ENCODE measurements at places on chromosomes 5 and 9.
A peak's percentile ranks its signal among the peaks of the same experiment; 100 is the strongest.

DNA sequence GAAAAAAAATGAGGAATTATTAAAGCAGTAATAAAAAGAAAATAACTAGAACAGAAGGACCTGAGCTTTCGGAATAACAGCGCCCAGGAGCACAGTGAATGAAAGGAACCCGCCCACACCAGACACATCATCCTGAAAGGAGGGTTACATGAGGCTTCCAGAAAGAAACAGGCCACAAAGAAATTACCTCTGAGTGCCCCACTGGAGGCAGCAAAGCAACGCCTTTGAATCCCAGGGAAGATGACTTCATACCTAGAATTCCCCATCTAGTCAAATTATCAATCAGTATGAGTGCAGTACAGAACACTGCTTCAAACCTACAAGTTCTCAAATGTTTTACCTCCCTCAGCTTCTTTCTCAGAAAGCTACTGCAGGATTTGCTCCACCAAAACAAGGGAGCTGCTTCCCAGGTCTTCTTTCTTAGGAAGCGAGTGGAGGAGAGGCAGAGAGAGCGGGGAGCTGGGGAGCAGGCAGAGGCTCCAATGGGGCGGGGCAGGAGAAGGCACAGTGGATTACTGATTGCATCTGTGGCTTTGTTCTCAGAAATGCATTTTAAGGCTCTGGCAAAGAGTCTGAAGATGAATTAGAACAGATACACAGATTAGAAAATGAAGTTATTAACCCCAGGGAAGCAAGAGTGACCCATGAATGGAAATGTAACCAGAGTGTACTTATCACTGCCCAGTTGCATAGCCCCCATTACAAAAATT lies 87.1 kb downstream of the SEMA4D start:
- DNase-seq = peak; percentile 59

GRCh38 chr9:37899041-37899440 lies 4.9 kb downstream of the SLC25A51 start:
- DNase-seq = no peak

- DNase-seq = no peak
Measured at GRCh38 chr9:16652582-16652981, 217.9 kb downstream of the BNC2 start.

DNA sequence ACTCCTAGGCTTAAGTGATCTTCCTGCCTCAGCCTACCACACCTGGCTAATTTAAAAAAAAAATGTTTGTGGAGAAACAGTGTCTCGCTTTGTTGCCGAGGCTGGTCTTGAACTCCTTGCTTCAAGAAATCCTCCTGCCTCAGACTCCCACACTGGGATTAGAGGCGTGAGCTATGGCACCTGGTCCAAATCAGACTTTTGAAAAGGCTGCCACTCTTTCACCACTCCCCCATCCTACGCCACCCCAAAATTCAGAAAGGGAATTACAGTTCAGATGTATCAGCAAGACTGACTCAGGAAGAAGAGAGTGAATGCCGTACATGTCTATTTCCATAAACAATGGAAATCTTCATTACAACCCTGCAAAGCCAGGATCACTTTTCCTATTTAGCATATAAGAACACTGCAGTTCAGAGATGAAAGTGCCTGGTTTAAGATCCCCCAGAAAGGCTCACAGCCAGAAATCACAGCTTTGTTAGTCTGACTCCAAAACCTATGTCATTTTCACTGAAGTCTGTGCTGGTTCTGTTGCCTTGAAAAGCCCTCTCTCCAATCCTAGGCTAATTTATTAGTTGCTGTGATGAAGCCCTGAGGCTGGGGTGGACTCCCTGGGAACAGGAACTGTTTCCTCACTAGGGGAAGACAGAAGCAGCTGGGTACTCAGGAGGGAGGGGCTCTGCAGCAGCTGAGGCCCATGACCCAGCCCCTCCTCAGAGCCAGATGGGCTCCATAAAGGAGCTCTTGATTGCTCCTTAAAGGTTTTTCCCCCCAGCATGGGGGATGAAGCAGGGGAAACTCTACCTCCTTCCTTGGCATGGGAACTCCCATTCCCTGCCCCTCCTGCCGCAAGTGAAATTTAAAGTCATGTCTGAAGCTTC lies 3.1 kb downstream of the FBLL1 start:
- DNase-seq = no peak

GRCh38 chr5:122500245-122501088 lies 188.4 kb downstream of the SNCAIP start:
- no peak for DNase-seq

GRCh38 chr5:134110382-134110781 lies 4.1 kb upstream of the TCF7 start:
- DNase-seq = no peak

GRCh38 chr5:132009706-132010405 lies 1.6 kb downstream of the ACSL6 start:
- no peak for DNase-seq

- DNase-seq = no peak
Measured at GRCh38 chr9:127723444-127723843, 7.6 kb downstream of the TTC16 start.

DNA sequence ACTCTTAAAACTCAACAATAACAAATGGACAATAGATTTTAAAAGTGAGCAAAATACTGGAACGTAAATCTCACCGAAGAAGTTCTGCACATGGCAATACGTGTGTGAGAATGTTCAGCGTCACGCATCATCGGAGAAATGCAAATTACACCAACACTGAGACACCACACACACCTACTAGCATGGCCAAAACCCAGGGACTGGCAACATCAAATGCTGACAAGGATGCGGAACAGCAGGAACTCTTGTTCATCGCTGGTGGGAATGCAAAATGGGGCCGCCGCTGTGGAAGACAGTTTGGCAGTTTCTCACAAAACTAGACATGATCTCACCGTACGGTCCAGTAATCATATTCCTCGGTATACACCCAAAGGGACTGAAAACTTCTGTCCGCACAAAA lies 21.6 kb upstream of the CLPTM1L start:
- no peak for DNase-seq

DNA sequence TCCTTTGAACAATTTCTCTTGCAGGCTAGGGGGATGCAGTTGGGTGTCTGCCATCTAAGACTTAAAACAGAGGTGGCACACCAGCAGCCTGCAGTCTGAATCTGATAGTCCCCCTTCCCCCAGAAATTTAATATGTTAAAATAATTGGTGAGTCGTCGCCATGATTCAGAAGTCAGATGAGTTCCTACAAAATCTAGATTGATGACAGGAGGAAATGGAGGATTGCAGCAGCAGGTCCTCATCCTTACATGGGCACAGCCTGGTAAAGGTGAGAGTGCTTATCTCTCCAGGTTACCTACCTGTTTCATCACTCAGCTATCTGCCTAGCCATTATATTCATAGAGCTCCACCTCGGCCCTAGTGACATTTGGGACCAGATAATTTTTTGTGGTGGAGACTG lies 112.3 kb downstream of the PCSK1 start:
- no peak for DNase-seq

- no peak for DNase-seq
Measured at GRCh38 chr5:65034813-65035209, 266.1 kb downstream of the CWC27 start.

- DNase-seq = no peak
Measured at GRCh38 chr5:18036531-18036930, 402.3 kb downstream of the TAF11L14 start.

GRCh38 chr5:96752341-96753016 lies 55.3 kb downstream of the ERAP1 start:
- peak; percentile 22 for DNase-seq

GRCh38 chr5:103894882-103895281 lies 332.3 kb upstream of the NUDT12 start:
- DNase-seq = no peak

DNA sequence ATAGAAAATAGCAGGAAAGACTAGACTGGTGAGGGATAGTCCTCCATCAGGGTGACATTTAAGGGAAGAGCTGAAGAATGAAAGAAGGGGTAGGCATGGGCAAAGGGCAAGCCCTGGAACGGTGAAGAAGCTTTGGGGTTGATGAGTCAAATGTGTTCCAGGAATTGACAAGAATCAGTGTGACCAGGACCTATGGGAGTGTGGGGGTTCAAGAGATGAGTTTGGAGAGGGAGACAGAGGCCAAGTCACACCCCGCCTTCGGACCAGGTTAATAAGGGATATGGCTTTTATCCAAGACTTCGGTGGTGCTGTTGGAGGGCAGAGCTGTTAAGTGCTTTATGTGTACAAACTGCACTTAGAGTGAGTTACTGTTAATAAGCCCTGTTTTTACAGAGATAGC lies 920 bp downstream of the PMPCA start:
- DNase-seq = no peak

Measured in activated naive CD8-positive, alpha-beta T cell treated with anti-CD3 and anti-CD28 coated beads, Interleukin-2, amount 50 U/mL, for 24 hours (primary cell).